Muscle of leg (tissue), 16 donors: ENCODE measurements at places on chromosomes 4 and X. TPM values are rescaled to one million over a fixed set of nuclear protein-coding genes. Genes with fewer than 3 reads are reported as not detected.

GRCh38 chr4:138851391-138852335, 163.9 kb upstream of the NOCT start:
- DNase-seq, result no peak

DNA sequence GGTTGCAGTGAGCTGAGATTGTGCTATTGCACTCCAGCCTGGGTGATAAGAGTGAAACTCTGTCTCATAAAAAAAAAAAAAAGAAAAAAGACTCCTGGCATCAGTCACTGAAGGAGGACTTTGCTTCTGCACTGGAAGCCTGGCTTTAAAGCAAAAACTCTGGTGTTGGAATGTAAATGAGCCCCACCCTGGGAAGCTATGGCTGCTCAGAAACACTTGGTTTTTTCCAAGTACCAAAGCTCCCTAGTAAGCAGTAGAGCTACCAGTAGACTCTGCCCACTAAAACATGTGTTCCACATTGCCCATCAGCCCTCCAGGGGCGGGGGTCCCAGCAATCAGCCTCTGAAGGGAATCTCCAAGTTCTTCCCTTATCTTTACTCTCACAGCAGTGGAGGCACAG, 154.4 kb downstream of the SHROOM3 start:
- DNase-seq, result peak; percentile 88

DNA sequence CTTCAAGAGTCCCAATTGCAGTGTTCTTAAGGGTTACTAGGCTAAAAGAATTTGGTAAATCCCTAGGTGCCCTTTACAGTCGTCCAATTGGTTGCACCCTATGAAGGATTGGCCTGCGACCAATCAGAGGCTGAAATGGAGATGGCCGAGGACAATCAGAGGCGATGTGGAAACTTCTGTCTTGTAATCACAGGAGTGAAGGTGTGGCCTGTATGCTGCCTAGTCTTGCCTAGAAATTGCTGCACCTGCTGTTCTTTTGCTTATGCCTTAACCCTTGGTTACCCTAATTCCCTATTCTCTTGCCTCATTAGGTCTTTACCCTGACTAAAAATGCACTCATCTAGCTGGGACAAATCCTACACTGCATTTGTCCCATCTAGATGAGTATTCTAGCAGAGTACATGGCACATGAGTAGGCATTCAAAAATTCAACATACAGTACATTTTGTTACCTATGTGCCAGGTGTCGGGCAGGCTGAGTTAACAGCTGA, 1.0 kb upstream of the DCK start:
- no peak for DNase-seq

DNA sequence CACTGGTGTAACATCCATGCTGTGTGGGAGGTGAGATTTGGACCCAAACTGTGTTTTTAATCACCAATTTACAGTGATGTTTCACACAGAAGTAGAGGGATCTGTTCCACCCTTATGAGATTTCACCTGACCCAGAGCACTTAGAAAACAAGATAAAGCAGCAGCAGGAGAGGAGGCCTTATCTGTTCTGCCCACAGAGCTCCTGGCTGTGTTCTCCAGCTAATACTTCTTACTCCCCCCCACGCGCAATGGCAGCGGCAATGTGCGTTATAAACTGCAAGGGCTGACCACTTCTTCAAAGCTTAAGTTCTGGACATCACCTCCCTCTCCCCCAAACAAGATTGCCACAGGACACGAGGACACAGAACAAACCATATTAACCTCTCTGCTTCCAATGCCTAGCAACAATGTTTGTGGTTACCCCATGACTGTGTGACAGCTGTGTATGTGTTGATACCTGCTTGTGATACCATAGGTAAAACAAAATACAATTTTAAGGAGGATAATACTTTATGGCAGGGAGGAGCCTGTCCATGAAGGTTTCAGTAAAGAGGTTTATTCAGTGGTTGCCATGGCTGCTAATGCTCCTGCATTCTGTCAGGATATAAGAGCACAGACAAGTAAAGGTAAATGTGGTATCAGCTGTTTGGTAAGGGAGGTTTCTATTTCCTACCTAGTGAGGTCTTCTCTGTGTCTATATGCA, 210.0 kb downstream of the SOWAHB start:
- DNase-seq, result peak; percentile 18

- no peak for DNase-seq
These were observed 166.4 kb downstream of the CBR4 start for GRCh38 chr4:168843635-168844034.

GRCh38 chr4:10083331-10083771, 33.2 kb downstream of the WDR1 start:
- DNase-seq, result no peak

DNA sequence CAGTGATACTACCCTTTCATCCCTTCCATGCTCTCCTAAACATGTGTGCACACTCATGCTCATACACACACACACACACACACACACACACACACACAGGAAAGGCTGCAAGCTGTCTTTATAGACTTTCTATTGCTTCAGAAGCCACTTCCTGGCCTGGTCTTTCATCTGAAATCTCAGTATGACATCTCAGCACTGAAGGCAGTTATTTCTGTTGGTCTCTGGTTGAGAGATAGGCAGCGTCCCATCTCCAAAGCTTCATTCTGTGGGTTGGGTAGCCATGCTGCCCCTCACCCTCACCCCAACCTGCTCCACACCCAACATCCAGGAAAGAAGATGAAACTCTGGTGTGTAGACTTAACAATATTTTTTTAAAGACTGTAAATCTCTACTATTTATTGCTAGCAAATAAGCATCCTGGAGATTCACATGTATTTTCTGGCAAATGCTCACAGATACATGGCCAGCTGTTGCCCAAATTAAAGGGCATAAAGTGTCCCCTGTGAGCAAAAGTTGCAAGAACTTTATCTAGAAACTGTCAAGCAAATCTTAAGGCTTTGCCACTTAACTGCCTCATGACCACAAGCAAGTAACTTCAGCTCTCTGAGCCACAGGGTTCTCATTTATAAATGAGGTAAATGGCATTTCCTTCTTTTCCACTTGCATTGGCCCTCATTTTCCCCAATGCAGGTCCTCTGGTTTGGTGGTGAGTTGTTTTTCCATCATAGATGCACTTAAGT, 189.8 kb upstream of the AFF2 start:
- DNase-seq, result no peak

DNA sequence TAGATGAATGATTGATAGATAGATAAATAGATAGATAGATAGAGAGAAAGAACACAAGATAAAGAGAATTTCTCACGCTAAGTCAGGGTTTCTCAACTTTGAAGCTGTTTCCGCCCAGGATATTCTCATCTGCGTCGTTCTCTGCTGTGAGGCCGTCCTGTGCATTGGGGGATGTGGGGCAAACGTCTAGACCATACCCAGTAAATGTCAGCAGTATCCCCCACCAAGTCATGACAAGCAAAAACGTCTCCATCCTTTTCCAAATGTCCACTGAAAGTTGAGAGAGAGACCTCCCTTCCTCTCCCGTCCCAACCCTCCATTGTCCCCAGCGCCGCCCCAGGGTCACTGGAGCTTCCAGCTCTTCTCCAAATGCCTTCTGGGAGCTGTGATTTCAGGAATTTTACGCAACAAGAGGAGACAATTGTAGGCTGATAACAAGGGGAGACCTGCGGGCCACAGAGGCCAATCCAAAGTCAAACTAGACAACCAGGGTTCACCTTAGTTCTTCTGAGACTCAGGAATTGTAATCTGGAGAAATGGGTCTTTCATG, 8.9 kb upstream of the CRLF2 start:
- DNase-seq, result no peak

DNA sequence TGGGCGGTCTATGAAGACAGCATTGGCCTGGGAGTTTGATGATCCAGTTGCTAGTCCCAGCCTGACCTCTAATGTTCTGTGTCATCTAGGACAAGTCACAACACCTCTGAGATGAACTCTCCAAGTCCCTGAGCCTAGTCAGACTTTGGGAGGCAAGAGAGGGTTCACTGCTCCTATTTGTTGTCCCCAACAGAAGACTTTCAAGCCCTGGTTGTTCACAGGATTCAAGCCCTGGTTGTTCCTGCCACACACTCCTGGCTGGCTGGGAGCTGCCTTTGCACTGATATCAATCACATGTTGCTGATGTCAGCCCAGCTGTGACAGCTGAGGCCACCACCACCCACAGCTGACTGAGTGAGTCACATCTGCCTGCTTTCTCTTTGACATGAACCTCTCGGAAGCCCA, 253.2 kb upstream of the RASGEF1B start:
- peak; percentile 70 for DNase-seq

DNA sequence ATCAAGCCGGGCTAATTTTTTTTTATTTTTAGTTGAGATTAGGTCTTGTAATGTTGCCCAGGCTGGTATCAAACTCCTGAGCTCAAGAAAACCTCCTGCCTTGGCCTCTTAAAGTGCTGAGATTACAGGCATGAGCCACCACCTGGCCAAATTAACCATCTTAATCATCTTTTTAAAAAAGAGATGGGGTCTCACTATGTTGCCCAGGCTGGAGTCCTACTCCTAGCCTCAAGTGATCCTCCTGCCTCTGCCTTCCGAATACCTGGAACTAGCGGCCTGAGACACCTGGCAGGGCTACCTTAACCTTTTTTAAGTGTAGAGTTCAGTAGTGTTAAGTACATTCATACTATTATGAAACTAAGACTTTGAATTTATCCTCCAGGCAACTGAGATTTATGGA, 1.7 kb upstream of the RPS3A start:
- no peak for DNase-seq

GRCh38 chr4:165393704-165394103, 14.9 kb downstream of the CPE start:
- DNase-seq, result no peak

DNA sequence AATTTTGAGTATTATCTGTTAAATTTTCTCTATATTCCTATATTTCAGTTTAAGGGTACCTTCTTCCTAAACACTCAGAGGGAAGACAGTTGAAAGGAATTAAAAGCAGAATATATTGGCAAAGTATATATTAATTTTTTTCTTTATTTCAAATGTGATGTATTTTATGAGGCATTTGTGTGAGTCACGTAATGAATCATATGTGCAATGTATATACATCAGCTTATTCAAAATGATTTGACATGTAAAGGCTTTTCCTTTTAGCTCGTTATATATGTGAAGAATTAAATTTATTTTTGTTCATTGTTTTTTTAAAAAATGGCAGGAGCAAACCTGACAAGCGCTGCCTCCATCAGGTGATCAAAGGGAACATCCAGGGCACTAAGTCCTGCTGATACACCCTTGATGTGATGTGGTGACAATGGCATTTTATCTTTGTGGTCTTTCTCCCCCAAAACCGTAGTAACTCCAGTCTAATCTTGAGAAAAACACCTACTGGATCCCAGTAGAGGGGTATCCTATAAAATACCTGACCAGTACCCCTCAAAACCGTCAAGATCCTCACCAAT, 8.9 kb downstream of the WWC2 start:
- no peak for DNase-seq

DNA sequence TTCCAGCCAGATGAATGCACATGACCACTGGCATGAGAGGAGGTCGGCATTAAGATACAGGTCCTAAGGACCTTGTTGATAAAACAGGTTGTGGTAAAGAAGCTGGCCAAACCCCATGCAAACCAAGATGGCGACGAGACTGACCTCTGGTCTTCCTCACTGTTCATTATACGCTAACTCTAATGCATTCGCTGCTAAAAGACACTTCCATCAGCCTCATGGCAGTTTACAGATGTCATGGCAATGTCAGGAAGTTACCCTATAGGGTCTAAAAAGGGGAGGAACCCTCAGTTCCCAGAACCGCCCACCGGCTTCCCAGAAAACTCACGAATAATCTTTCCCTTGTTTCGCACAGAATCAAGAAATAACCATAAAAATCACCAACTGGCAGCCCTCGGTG, 182.4 kb downstream of the DHRSX start:
- no peak for DNase-seq

- peak; percentile 84 for DNase-seq
These were observed 256.5 kb upstream of the NRK start for GRCh38 chrX:105565856-105566255.

- DNase-seq, result peak; percentile 23
These were observed 269.6 kb downstream of the GBA3 start for GRCh38 chr4:22962295-22962694.

GRCh38 chr4:177308125-177308524, 1.5 kb upstream of the NEIL3 start:
- peak; percentile 14 for DNase-seq

DNA sequence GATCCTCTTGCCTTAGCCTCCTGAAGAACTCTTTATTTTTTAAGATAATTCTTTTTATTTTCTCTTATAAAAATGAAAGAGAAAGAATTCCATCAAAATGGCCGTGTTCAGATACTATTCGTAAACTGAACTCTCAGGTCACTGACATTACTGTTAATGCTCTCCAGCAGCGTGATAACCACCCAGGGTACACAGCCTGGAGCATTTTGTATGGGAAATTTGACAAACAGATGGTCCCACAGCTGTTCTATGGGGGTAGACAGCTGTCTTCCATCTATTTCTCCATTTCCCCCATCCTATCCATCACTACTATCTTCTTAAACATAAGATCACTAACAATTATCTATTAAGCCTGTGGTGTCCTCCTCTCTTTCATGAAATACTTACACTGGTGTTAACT, 47.8 kb downstream of the SYNPO2 start:
- DNase-seq, result no peak

DNA sequence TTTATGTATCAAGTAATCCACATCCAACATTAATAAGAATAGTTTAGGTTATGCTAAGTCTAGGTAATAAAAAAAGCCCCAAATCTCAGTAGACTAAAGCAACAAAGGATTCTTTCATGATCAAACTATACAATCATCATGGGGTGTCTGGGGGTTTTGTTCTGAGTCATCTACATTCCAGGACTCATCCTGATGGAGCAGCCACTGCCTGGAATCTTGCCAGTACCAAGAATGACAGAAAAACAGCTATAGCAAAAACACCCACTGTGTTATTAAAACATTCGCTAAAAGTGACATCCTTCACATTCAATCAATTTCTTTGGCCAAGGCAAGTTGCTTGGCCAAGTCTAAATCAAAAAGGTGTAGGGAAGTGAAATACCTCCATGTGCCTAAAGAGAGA, 3.9 kb upstream of the ARHGEF38 start:
- no peak for DNase-seq

Gene ARMCX1
- total RNA-seq, result 74.7 TPM

Gene LDOC1
- 6.5 TPM for total RNA-seq

Gene DMRTC1
- total RNA-seq, result not detected

Gene PRKG2
- 0.84 TPM for total RNA-seq

Gene SLC26A1
- total RNA-seq, result 0.58 TPM
